ENCODE measurements at places on chromosomes 11 and 22. TPM values are rescaled to one million over a fixed set of nuclear protein-coding genes. Genes with fewer than 3 reads are reported as not detected.

Gene NXPE4
- total RNA-seq = not detected

Gene CASP1
- total RNA-seq = 18.1 TPM

Gene LRP4
- total RNA-seq = 8.1 TPM

Gene ARAP1
- 160 TPM for total RNA-seq

Gene REXO2
- total RNA-seq = 155 TPM

Gene CYTH4
- total RNA-seq = 0.36 TPM

Gene YPEL1
- total RNA-seq = 1.2 TPM

Gene H19
- 65.2 TPM for total RNA-seq

Gene PATE2
- 0.20 TPM for total RNA-seq

Gene OR52E8
- total RNA-seq = not detected

Gene ADAMTS15
- 94.9 TPM for total RNA-seq

Gene JOSD1
- 73.0 TPM for total RNA-seq

Gene PDGFD
- total RNA-seq = 3.2 TPM

Gene OVOL1
- not detected for total RNA-seq

Gene DGKZ
- 43.2 TPM for total RNA-seq

Gene OR10G8
- total RNA-seq = not detected

Gene APLNR
- 0.39 TPM for total RNA-seq

Gene TRPC6
- total RNA-seq = 0.89 TPM

Gene CYB5R2
- 4.3 TPM for total RNA-seq

Gene UVRAG
- total RNA-seq = 22.4 TPM

Gene FXYD2
- not detected for total RNA-seq

Gene OR5F1
- total RNA-seq = not detected

Gene PRSS23
- 657 TPM for total RNA-seq

Gene PGA5
- 0.65 TPM for total RNA-seq

Gene DNAJB7
- not detected for total RNA-seq

Gene UPB1
- under 0.01 TPM for total RNA-seq

Gene ADM2
- 3.5 TPM for total RNA-seq

Gene YPEL4
- total RNA-seq = 1.8 TPM

Gene DDTL
- 0.76 TPM for total RNA-seq

Gene MLC1
- total RNA-seq = 0.43 TPM

Gene POLR3H
- total RNA-seq = 27.2 TPM

Gene CREB3L1
- 45.2 TPM for total RNA-seq

Gene INPP5J
- total RNA-seq = 0.46 TPM

Gene P4HA3
- total RNA-seq = 39.1 TPM

Gene BBOX1
- not detected for total RNA-seq

Gene GPHA2
- total RNA-seq = not detected

Gene KRTAP5-4
- not detected for total RNA-seq

Gene OR52N2
- total RNA-seq = not detected
